ENCODE measurements at places on chromosomes 7 and 10.

- no peak for DNase-seq
Observed at GRCh38 chr7:116998567-116999175, 45.4 kb downstream of the ST7 start.

DNA sequence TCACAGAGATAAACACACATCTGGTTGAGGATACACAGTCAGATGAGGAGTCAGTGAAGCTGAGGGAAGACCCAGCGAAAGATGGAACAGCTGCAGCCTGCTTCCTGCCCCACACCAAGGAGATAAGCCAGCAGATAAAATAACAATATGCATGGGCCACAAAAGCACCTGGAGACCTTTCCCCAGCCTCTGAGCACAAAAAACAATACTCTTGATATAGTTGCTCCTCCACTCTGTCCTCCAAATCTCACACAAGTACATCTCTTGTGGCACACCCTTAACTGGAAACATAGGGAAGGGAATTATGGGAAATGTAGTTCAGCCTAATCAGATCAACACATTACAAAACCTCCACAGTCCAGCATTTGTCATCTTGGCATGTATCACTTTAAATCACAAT lies 9.7 kb upstream of the FHIP2A start:
- no peak for DNase-seq

GRCh38 chr7:92051655-92052054 lies 82.6 kb downstream of the CYP51A1 start:
- DNase-seq: no peak

GRCh38 chr7:88758381-88759229 lies 895 bp upstream of the ZNF804B start:
- DNase-seq: no peak

- DNase-seq: no peak
Observed at GRCh38 chr10:93476756-93477155, 5.4 kb downstream of the MYOF start.

GRCh38 chr7:158063850-158064610 lies 523.6 kb downstream of the PTPRN2 start:
- no peak for DNase-seq

DNA sequence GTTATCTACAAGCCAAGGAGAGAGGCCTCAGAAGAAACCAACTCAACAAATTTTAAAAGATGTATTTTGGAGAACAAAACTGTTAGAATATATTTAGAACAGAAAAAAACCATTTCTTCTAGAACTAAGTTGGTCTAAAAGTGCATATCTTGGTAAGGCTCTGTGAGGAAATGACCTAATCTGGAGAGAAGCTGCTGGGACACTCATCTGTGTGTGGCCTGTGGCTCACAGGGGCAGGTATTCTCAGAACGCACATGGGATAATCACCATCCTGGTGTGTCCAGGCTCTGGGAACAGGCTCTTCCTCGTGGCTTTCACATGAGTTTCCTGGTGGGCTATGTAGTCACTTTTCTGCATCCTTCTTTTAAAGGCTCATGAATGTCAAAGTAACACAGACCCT lies 38.1 kb upstream of the PRSS1 start:
- no peak for DNase-seq

DNA sequence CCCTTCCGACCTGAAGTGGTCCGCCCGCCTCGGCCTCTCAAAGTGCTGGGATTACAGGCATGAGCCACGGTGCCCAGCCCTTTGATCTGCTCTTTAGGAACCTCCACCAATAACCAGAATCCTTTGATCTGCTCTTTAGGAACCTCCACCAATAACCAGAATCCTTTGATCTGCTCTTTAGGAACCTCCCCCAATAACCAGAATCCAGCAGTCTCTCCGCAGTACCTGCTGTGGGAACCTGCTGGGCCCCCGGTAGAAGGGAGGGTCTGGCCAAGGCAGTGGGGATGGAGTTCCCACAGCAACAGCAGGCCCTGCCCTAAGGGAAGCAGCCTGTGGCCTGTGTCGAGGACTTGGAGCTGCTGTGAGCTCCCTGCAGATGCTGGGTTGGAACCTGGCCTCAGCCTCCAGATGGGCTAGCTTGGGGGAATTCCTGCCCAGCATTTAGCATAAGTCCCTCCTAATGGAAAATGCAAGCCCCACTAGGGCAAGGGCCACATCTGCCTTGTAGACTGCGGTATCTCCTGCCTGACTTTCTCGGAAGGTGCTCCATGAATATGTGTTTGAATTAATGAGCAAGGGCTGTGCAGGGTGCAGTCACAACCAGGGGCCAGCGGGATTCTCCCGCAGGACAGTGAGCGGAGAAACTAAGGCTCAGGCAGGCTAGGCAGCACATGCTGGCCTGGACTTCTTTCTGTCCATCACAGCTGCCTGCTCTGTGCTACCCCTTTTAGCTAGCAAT lies 165.8 kb downstream of the UBE2H start:
- DNase-seq: no peak

- no peak for DNase-seq
Observed at GRCh38 chr10:125057158-125058001, 103.0 kb downstream of the CTBP2 start.

GRCh38 chr10:132879408-132880127 lies 62.8 kb downstream of the CFAP46 start:
- no peak for DNase-seq

DNA sequence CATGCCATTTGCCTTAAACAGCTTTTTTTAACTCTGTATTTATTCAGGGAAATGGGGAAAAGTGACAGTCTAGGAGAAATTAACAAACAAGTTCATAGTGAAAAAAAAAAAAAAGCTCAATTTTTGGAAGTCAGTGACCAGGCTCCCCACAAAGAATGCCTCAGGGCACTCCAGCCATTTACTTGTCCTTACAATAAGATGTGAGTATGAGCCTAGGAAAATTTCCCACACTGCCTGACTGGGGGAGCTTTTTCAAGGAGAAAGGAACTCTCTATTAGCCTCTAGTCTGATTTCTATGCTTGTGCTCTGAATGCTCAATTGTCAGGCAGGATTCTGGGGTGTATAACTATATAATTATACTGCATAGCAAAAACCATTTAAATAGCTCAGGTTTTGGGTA lies 74.9 kb upstream of the NRBF2 start:
- DNase-seq: no peak

DNA sequence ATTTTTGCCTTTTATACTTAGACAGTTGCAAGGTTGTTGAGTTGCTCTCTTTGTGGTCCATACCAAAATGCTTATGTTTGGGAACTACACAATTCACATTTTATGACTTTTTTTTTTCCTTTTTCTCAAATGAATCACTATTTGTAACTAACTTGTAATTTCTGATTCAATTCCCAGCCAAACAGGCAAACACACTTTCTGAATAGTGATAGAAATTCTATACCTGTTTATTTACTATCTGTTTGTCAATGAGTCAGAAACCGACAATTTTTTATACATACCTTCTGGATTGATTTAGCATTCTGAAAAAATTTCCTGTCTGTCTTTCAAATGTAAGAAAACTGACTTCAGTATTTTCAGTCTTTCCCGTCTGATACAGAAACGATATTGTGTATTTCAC lies 69.1 kb downstream of the MBL2 start:
- DNase-seq: no peak

GRCh38 chr10:47147186-47147585 lies 152.8 kb upstream of the GDF10 start:
- no peak for DNase-seq

Data from activated naive CD8-positive, alpha-beta T cell treated with anti-CD3 and anti-CD28 coated beads, Interleukin-2, amount 50 U/mL, for 16 hours (primary cell).